ENCODE measurements at places on chromosomes 5 and 9. TPM values are rescaled to one million over a fixed set of nuclear protein-coding genes. Genes with fewer than 3 reads are reported as not detected.

The FOXD4 gene
- 0.18 TPM for total RNA-seq

The EPB41L4B gene
- total RNA-seq: 25.7 TPM

The CDKN2B-AS1 gene
- 0.77 TPM for total RNA-seq

The SCGB3A2 gene
- not detected for total RNA-seq

The CPLANE1 gene
- total RNA-seq: 9.9 TPM

The SYK gene
- not detected for total RNA-seq

The SETD9 gene
- total RNA-seq: 17.8 TPM

The ADAMTS12 gene
- not detected for total RNA-seq

The RAD1 gene
- 39.1 TPM for total RNA-seq

The SPATA31C1 gene
- total RNA-seq: not detected

DNA sequence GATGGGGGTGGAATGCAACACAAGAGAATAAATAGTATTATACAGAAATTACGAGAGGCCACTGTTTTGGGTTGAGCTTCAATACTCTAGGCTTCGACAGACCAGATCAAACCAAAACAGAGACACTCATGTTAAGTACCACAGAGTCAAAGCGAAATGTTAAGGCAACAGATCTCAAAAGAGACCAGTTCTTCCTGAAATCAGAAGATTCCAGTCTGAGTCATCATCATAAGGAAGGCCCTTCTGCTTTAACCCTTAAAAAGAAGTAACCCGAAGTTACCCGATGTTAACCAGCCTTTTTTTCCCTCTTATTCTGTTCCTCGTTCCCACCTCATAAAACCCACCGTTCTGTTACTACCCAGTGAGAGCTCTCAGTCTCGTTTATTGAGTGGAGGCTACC lies 75.9 kb downstream of the SFXN1 start:
- DNase-seq: no peak

GRCh38 chr5:78644129-78644528 lies 4.4 kb downstream of the LHFPL2 start:
- no peak for DNase-seq

DNA sequence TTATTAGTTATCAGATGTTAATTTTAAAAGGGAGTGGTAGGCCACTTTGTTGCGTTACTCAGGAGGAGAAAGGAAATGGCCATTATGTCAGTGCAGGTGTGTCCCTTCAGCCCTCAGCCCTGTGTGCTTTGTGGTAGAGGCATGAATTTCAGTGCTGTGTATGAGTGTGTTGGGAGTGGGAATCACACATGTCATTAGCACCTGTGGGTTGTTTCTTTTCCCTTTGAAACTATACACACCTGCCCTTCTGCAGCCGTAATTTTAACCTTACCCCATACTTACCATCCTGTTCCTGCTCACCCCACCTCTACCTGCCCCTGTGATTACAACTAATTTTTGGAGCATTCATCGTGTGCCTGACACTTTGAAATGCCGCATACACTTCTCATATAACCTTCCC lies 156.4 kb downstream of the ARHGAP26 start:
- DNase-seq: no peak

DNA sequence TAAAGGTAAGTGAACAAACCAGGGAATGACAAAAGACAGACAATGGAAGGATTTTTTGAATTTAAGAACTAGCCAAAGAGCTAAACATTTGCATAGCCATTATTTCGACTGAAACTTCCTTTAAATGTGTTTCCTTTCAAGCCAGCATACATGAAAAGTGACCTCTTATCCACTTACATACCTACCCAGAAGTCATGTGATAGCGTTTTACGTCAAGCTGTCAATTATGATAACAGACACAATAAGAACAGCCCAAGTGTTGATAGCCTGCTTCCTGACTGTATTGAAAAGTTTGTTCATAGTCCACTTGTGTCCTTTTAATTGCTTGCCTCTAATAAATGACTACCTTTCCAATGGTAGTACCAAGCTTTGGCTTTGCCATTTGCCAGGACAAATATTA lies 206.0 kb downstream of the NFIB start:
- DNase-seq: no peak

DNA sequence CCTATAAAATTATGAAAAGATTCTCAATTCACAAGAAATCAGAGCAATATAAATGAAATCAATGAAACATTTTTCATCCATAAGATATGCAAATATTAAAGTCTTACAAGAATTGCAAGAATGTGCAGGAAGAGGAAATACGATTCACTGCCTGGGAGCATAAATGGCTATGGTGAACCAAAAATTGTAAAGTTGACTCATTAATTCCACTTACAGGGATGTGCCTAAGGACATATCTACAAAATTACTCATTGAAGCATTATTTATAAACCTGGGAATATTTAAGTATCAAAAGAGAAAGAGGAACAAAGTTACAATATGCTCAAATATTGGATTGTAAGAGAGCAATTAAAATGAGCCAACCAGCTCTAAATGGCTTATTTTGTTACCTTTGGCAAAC lies 6.9 kb upstream of the NIPSNAP3A start:
- no peak for DNase-seq

DNA sequence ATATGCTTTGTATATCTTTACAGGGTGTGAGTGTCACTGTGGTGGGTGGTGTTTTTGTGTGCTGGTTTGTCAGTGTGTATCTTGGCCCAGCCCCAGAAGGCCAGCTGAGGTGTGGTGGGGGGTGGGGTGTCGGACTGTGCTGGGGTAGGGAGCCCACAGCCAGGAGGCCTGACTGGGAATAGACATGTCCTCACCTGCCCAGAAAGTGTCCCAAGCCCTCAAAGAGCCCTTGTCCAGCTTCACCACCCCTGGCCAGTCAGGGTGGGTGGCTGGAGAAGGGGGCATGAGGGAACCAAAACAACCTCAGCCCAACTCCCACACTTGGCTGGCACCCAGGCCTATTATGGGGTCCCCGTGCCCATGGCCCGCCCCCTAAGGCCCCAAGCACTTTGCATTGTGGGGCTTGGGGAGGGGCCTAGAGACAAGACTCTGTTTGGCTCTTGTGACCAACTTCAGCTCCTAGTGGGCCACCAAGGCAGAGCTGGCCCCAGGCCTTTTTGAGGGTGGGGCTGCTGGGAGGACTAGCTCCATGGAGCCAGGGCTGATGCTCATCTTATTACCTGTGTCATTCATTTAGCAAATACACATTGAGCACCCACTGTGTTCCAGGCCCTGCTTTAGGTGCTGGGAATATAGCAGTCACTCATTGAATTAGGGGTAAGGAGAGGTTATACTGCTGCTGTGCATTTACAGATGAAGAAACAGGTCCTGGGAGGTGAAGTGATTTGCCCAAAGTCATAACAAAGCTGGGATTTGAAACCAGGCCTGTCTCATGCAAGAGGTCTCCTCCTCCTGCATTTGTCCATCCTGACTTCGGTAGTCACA lies 56.2 kb upstream of the PSD2 start:
- DNase-seq: peak; percentile 54

- no peak for DNase-seq
Measured at GRCh38 chr9:115972362-115972761, 181.2 kb upstream of the PAPPA start.

DNA sequence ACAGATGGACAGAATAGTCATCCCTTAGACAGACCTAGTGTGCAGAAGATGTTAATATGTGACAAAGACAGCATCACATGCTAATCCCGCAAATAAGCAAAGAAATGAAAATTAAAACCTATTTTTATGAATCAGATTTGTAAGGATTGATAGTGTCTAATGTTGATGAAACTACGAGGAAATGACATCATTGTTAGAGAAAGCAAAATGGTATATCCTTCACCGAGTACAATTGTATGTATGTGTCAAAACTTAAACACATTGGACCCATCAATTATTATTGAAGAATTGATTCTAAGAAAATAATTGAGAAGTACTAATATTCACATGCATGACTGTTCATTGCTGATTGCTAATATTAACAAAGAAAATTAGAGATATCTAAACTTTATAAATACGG lies 493.2 kb downstream of the BNC2 start:
- DNase-seq: no peak

GRCh38 chr9:133798160-133798559 lies 60.0 kb upstream of the SARDH start:
- no peak for DNase-seq

DNA sequence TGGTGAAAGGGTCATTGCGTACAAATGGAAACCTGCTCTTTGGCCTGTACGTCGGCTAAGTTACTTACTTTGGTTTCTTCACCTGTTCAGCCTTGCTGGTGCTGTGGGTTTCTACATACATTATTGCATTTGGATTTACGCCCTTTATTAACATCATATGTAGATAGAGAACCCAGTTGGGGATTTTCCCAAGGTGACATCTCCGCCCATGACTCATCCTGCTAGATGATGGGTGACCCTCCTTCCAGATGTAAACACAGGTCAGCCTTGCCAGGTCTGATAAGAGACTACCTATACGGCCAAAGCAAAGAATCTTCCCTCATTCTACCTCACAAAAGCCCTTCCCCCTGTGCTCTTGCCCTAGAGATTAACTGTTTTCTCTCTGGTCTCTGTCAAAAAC lies 360.9 kb downstream of the KDM4C start:
- no peak for DNase-seq

DNA sequence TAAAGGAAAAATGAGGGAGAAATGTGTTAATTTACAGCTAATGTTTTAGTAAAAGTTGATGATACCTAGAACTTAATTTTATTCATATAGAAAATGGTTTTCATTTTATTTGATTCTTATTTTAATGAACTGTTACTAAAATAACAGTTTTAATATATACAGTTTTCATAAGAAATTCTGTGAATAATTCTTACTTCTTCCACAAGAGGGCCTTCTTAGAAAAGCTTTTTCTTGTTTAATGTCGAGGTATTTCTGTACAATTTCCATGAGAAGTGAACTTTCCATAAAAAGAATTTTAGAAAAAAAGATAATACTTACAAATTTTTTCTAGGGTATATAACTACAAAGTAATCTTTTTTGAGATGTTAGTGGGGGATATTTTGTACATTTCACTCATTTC lies 73.9 kb downstream of the KLF9 start:
- DNase-seq: peak; percentile 3

- peak; percentile 11 for DNase-seq
Measured at GRCh38 chr5:170434966-170435605, 45.9 kb upstream of the KCNMB1 start.

GRCh38 chr9:127030814-127031740 lies 91.4 kb downstream of the ANGPTL2 start:
- no peak for DNase-seq

DNA sequence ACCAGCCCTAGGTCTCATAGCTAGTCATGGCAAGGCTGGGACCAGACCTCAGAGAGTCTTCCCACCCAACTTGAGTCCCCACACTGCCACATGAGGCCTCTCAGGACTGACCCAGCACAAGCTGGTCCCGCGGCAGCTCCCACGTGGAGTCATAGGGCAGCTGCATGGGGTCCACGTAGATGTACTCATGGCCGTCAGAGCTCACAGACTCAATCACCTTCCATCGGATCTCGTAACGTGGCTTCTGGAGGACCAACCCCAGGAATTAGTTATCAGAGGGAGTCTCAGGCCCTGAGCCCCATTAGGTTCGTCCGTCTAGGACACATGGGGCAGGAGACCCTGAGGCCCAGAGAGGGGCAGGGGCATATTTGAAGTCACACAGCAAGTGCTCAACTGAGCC lies 30.3 kb downstream of the PDGFRB start:
- no peak for DNase-seq

GRCh38 chr9:132597073-132597775 lies 14.8 kb downstream of the BARHL1 start:
- DNase-seq: no peak

GRCh38 chr5:33903118-33903517 lies 11.3 kb upstream of the ADAMTS12 start:
- DNase-seq: no peak

DNA sequence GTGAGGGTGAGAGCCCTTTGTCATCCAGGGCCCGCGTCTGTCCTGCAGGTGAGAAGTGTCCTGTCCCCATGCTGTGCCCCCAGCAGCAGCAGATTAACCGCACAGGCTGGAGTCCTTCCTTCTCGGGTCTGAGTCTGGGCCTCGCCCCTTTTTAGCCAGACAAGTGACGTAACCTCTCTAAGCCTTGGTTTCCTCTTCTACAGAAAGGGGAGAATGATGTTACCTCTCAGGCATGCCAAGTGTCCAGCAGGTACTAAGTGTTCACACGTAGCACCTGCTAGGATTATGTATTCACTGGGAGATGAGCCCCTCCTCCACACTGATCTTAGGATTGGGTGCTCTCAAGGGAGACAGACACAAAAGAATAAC lies 6.9 kb downstream of the NEURL1B start:
- DNase-seq: no peak

GRCh38 chr5:75433814-75434506 lies 77.5 kb downstream of the CERT1 start:
- DNase-seq: no peak

- no peak for DNase-seq
Measured at GRCh38 chr5:173567548-173567947, 48.9 kb downstream of the BOD1 start.

DNA sequence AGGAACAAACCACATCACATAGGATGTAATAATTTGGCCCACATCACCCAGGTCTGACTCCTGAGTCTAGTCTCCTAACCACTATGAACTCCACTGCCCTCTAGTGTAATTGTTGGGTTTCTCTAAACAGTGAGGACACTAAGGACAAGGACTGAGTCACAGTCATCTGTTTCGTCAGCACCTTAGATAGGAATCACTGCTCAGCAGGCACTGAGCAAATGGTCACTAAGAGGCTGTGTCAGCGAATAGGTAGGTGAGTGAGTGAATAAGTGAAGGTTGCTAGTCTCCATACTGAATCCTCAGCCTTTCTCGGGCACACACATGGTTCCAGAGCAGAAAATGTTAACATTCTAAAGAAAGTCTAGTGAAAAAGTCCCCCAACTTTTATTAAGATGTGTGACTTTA lies 278.6 kb downstream of the SPOCK1 start:
- DNase-seq: peak; percentile 76

DNA sequence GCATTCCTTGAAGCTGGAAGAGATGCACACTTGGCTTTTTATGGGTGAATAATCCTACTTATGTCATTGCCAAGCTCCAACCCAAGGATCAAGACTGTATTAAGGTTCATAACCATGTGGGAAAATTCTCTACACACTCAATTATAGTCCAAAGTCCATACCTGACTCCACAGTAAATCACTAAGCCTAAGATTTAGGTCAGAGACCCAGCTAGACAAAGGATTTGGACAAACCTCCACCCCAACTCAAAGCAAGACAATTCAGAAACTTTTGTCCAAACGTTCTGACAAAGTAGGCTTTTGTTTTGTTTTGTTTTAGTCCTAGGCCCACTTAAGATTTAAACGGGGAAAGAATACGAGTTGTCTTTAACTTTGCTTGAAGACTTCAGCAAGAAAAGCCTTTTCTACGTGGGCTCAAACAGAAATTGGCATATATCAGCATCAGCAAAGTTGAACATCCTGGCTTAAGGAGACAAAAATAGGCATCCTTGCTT lies 1.7 kb downstream of the MEGF9 start:
- no peak for DNase-seq

GRCh38 chr5:179309751-179310320 lies 35.4 kb downstream of the ADAMTS2 start:
- DNase-seq: no peak

GRCh38 chr9:86353655-86354010 lies 577 bp downstream of the TUT7 start:
- peak; percentile 10 for DNase-seq

Measured in HepG2 (cell line).